NCI-H187 treated with DMSO at 0.1 percent for 48 hours (cell line): ENCODE measurements at places on chromosomes 4 and X.

GRCh38 chr4:1748465-1748995, 27.2 kb downstream of the TACC3 start:
- peak; percentile 9 for DNase-seq

- no peak for DNase-seq
Measured at GRCh38 chr4:159071178-159071968, 31.5 kb upstream of the RAPGEF2 start.

- DNase-seq = no peak
Measured at GRCh38 chr4:158571736-158572135, 50.1 kb downstream of the RXFP1 start.

GRCh38 chr4:165874791-165875371, 1.8 kb downstream of the TLL1 start:
- no peak for DNase-seq

DNA sequence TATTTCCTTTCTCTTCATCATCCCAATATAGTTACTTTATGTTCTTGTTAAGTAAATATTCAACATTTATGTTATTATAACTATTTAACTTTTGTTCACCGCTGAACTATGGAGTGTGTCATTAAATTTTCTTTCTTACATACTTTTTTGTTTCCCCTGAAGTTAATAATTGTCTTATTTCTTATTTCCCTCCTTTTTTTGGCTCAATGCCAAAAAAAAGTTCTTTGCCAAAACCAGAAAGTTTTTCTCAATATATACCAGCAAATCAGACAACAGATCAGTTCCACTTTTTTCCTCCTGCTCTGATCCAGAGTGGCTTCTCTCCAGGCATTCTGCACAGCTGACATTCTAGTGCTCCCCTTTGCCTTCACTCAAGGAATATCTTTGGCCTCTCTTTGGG, 187.0 kb upstream of the PPARGC1A start:
- DNase-seq = no peak

DNA sequence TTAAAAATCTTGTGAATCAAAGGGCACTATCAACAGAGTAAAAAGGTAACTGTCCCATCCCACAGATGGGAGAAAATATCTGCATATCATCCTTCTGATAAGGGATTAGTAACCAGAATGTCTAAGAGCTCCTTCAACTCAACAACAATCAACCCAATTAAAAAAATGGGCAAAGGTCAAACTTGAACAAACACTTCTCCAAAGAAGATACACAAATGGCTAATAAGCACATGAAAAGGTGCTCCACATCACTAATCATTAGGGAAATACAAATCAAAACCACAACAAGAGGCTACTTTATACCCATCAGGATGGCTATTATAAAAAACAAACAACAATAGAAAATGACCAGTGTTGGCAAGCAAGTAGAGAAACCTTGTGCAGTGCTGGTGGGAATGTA, 43.3 kb downstream of the TMEM165 start:
- no peak for DNase-seq

- DNase-seq = no peak
Measured at GRCh38 chr4:79025170-79025569, 85.9 kb upstream of the PAQR3 start.

DNA sequence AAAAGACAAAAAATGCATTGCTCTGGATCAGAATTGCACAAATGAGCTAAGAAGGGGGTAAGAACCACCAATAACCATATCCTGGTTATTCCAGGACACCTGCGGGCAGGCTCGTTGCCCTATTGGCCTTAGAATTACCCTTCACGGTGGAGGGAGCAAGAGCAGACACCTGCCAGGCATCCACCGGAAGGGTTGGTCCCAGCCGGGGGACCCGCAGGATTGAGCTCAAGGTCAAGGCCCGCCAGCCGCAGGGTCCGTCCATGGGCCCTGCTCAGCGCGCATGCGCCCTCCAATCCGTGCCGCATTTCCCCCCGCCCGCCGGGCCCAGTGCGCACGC, 575 bp downstream of the SLC25A6 start:
- DNase-seq = no peak

GRCh38 chrX:21266949-21267348, 107.3 kb upstream of the CNKSR2 start:
- no peak for DNase-seq

DNA sequence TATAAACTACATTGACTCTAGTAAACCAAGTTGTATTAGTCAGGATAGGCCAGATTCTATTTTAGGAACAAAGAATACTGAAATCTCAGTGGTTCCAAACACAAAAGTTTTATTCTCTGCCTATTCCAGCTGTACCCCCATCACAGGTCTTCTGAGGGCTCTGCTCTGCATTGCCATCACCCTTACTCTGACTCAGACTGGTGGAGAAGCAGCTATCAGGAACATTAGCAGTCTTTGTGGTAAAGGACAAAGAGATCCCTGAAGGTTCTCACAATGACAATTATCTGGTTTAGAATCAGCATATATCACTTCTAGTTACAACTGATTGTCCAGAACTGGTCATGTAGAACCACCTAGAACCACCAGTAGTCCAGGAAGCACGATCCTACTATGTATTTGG, 251.1 kb downstream of the GLUD2 start:
- no peak for DNase-seq

- DNase-seq = peak; percentile 97
Measured at GRCh38 chr4:23333946-23334878, 555.6 kb downstream of the PPARGC1A start.

DNA sequence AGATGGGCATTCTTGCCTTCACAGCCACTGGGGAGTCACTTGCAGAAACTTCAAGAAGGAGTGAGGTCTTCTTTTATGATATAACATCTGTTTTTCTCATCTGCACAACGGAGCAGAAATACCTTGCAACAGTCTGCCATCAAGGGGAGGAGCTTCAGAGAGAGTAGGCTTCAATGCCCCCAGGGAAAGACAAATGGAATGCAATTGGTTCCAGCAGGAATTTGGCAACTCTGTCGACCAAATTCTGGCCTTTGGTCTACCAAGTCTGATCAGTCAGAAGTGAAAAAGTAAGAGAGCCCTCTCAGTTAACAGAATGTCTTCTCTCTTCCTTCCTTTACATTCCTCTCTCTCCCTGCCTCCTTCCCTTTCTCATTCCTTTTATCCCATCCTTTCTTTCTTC, 229.3 kb downstream of the IDS start:
- DNase-seq = no peak

DNA sequence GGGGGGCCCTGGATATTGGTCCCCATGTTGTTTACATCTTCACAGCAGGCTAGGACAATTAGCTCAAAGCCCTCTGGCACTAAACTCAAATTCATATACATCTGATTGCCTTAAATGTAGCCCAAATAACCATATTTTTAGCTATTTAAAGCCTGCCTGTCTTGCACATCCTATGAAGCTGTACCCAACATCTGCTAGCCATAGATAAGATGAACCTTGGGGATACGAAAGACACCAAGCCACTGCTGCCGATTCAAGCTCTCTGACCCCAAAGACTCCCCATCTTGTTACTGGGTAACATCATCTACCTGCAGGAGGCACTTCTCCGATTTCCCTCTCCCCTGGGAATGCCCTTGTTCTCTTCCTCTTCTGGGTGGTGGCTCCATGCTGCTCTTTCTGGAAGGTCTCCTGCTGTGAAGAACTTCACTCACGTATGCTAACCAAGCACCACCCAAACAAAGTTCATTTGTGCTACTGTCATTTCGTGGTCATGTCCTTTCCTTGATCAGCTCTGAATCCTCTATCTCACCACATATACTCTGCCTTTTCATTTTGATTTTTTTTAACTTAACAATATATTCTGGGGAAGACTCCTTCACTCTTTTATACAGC, 107.7 kb upstream of the ATXN3L start:
- DNase-seq = no peak

- no peak for DNase-seq
Measured at GRCh38 chr4:30605616-30606190, 114.5 kb upstream of the PCDH7 start.

DNA sequence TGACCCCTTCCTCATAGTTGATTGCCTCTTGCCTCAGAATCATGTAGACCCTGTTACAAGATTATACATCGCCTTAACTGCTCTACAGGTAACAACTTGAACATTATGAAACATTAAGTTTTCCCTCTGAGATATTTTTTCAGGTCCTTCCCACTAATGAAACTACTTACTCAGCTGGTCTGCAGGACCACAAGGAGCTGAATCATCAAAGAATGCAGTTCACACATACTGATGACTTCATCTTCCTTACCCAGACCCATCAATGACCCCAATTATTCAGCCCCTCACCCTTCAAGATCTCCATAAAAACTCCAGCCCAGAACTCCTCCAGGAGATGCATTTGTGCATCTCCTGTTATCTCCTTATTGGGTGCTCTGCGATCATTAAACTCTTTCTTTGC, 720.9 kb downstream of the RAPGEF2 start:
- DNase-seq = no peak

DNA sequence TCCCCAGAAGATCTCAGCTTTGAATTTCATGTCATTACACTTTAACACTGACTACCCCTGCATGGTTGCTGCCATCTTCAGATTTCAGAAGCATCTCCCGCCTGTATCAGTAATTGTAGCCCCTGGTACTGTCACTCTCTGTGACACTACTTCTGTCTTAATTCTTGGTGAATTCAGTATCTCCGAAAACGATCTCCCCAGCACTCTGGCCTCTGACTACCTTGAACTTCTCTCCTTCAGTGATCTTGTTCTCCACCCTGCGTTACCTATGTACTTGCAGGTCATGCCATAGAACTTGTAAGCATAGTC, 53.8 kb upstream of the ABCG2 start:
- no peak for DNase-seq

GRCh38 chr4:134499074-134499473, 297.5 kb upstream of the PABPC4L start:
- no peak for DNase-seq

- DNase-seq = no peak
Measured at GRCh38 chr4:189787216-189788031, 153.2 kb upstream of the FRG1 start.

GRCh38 chrX:13803116-13803515, 13.8 kb downstream of the GPM6B start:
- DNase-seq = no peak
